ENCODE measurements at places on chromosomes 5 and 9.

DNA sequence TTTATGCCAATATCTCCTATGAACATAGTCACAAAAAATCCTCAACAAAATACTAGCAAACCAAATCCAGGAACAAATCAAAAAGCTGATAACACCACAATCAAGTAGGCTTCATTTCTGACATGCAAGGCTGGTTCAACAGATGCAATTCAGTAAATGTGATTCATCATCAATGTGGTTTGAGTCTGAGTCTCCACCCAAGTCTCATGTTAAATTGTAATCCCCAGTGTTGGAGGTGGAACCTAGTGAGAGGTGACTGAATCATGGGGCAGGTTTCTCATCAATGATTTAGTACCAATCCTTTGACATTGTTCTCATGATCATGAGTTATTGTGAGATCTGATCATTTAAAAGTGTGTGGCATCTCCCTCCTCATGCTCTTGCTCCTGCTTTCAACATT lies 1072.7 kb downstream of the NR2F1-AS1 start:
- no peak for DNase-seq

DNA sequence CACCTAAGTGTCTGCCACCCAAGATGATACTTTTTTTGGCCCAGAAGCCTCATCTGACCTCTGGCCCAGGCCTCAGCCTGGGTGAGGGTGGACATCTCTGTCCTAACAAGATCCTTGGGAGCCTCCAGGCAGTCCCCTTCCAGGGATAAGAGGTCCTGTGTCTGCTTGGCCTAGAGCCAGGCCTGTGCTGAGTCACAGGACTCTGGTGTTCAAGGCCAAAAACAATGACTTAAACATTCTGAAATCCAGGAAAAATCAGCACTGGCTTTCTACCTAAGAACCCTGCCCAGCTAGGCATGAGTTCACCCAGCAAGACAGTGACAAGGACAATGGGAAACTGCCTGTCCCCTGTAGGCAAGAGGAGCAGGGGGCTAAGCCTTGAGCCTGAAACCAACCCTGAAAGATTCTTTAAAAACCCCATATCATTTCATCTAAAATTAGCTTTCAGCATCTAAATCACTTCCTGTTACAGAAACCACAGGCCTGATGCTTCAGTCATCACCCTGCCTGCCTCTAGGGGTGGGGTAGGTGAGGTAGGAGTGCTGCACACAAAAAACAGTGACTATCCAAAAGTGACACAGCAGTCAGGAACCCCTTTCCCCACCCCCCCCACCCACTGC lies 29.9 kb downstream of the CSF2 start:
- peak; percentile 34 for DNase-seq

DNA sequence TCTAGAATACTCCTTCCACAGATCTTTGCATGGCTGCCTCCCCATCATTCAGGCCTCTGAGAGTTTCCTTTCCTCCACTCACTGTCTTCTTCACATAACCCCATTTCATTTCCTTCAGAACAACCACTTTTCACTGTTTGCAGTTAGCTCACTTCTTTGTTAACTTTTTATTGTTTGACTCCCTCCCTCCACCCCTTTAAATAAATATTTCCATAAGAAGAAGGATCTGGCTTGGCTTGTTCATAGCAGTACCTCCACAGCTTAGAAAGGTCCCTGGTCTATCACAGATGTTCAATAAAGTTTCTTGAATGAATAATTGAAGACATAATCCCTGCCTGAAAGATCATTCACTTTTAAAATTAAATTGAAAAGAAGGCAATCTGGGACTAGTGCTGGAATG lies 661.6 kb downstream of the ACTL7B start:
- no peak for DNase-seq

DNA sequence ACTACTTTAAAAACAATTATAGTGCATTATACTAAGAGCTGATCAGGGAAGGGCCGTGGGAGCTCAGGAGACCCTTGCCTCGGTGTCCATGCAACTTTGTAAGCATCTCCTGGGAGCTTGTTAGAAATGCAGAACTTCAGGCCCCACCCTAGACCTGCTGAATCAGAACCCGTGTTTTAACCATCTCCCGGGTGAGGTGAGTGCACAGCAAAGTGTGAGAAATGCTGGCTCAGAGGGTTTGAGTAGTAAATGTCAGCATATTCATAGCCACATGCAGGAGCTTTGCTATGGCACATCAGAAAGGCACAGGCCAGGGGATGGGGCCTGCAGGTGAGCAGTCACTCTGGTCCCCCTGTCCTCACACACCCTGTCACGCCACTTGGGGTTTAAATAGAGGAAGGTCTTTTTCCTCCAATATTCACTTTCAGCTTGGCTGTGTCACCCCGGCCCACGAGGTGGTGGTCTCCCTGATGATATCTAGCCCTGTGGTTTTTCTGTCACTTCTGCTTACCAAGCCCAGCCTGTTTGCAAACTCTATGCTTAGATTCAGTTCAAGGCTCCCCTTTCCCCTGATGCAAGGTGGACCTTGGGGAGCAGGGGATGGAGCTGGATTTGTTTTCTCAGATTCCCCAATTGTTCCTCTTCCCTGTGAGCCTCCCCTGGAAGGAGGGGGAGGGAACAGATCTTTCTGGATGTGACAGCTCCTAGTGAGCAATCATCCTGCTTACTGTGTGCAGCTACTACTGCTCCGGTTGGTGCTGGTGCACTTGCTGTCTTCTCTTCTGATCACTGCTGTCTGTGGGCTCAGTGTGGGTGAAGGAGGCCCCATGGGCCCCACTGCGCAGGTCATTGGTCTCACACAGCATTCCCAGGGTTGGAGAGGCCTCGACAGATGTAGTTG lies 51.8 kb upstream of the TGFBR1 start:
- DNase-seq = no peak

Data from uterus (tissue), 4 donors.